ENCODE measurements at places on chromosomes 16 and 17.

DNA sequence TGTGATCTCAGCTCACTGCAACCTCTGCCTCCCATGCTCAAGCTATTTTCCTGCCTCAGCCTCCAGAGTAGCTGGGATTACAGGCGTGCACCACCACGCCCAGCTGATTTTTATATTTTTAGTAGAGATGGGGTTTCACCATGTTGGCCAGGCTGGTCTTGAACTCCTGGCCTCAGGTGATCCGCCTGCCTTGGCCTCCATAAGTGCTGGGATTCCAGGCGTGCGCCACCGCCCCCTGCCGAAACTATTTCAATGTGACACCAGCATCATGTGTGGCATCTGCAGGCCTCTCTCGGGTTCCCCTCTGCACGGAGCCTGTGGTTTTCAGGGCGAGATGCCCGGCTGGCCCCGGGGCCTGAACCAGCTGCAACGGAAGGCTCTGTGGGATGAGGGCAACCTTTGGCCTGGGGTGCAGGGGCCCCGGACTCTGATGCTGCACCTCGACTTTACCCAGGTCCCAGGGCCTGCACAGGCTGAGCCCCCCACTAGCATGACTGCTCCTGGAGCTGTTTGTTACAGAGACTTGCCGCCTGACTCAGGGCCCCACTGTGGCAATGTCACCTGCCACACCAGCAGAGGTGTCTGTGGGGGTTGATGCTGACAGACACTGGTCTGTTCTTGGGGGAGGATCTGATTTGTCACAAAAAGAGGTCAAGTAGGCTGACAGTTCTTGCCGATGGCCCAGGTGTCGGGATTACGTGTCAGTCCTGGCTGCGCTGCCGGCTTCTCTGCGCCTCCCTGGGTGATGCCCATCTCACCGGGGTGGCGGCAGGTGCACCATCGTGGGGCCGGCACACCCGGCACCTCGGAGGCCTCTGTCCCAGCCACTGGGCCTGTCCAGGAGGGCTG lies 8.6 kb upstream of the TEX19 start:
- peak; percentile 38 for DNase-seq

- no peak for DNase-seq
These were observed 577 bp downstream of the GSPT1 start for GRCh38 chr16:11915114-11915643.

GRCh38 chr16:79006765-79007164 lies 593.8 kb downstream of the MAF start:
- DNase-seq = no peak

- DNase-seq = no peak
These were observed 253.8 kb upstream of the PMFBP1 start for GRCh38 chr16:72425571-72426341.

- peak; percentile 77 for DNase-seq
These were observed 14.2 kb upstream of the RHBDF2 start for GRCh38 chr17:76515274-76515949.

GRCh38 chr17:45302649-45303173 lies 14.1 kb downstream of the MAP3K14 start:
- no peak for DNase-seq

All from activated CD4-positive, alpha-beta T cell treated with anti-CD3 and anti-CD28 coated beads, Interleukin-2, amount 50 U/mL, for 1 hour (primary cell).